ENCODE measurements at places on chromosomes 13 and 19. TPM values are rescaled to one million over a fixed set of nuclear protein-coding genes. Genes with fewer than 3 reads are reported as not detected.
A peak's percentile ranks its signal among the peaks of the same experiment; 100 is the strongest.

GRCh38 chr19:38559428-38560401 lies 58.0 kb downstream of the MAP4K1 start:
- no peak for DNase-seq

GRCh38 chr19:34226036-34226435 lies 28.3 kb upstream of the GARRE1 start:
- DNase-seq = no peak

GRCh38 chr13:36341718-36342117 lies 4.5 kb downstream of the SPART start:
- DNase-seq = no peak

GRCh38 chr13:103812558-103812957 lies 746.3 kb upstream of the SLC10A2 start:
- DNase-seq = no peak

GRCh38 chr13:98959786-98960605 lies 17.9 kb downstream of the DOCK9 start:
- no peak for DNase-seq

GRCh38 chr19:38649305-38650171 lies 2.1 kb downstream of the ACTN4 start:
- peak; percentile 46 for DNase-seq

DNA sequence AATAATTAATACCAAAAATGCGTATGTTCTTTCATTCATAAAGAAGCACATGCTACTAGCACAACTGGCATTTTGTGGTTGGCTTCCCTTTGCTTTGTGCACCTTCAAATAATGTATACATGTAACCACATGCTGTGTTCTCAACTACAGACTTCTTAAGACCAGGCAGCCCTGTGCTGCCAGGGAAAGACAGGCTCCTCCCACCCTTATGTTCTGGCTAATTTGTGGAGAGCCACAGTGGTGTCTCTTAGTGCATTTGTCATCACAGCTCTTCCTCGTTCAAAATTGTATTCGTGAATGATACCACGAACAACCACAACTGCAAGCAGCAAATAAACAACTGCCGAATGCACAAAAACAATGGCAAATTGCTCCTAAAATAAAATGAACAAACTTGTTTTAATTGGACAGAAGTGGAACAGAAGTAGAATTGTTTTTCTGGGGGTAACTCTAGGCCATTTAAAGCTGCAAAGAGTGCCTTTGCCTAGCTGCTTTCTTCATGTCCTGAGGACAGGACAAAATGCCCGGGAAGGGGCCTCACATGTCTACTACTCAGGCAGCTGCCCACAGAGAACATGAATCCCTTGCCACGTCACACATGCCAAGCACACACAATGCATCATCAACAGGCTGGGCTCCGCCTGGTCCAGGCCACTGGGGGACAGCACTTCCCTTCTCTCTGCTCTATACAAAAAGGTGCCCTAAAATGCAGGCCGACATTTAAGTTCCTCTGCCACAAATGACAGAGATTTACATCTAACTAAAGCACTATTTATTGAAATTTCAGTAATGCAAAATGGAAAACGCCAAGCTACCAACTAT lies 21.7 kb downstream of the IRS2 start:
- DNase-seq = no peak

The GDF15 gene
- total RNA-seq = 51.2 TPM

The ZNF563 gene
- total RNA-seq = 6.8 TPM

The CEBPA gene
- total RNA-seq = 7.1 TPM

The LILRA1 gene
- total RNA-seq = 2.2 TPM

The DPP9 gene
- total RNA-seq = 61.9 TPM

The TRPC4 gene
- total RNA-seq = 2.9 TPM
